ENCODE measurements at places on chromosomes 6 and 20. TPM values are rescaled to one million over a fixed set of nuclear protein-coding genes. Genes with fewer than 3 reads are reported as not detected.

The DUSP15 gene
- total RNA-seq: 1.2 TPM

GRCh38 chr20:3068986-3069900 is 2.2 kb upstream of the OXT start:
- no peak overlapping the region for H3K27ac ChIP-seq
- H3K27me3 ChIP-seq: peaks cover 20% of the 10 kb centered on the region
- DNase-seq: peak; percentile 86
- no peaks in the 10 kb centered on the region for H3K36me3 ChIP-seq
- no peak overlapping the region for H3K4me3 ChIP-seq
- peaks cover 12% of the 10 kb centered on the region for H3K4me1 ChIP-seq

The SIGLEC1 gene
- not detected for total RNA-seq

The C2 gene
- 18.0 TPM for total RNA-seq

The CASP8AP2 gene
- total RNA-seq: 13.0 TPM

The STMND1 gene
- not detected for total RNA-seq

GRCh38 chr6:23929201-23929600 is 196.8 kb upstream of the NRSN1 start:
- no peak overlapping the region for H3K4me3 ChIP-seq
- no peak overlapping the region for H3K27ac ChIP-seq
- H3K36me3 ChIP-seq: no peaks in the 10 kb centered on the region
- no peaks in the 10 kb centered on the region for H3K4me1 ChIP-seq
- no peak for DNase-seq

The CHMP4B gene
- 40.1 TPM for total RNA-seq

The PRKN gene
- 2.9 TPM for total RNA-seq

Data from osteoblast (primary cell).